C1 segment of cervical spinal cord (tissue), 14 donors: ENCODE measurements at places on chromosomes 4 and X.

GRCh38 chr4:87030755-87031441, 96.1 kb downstream of the AFF1 start:
- no peak for DNase-seq

GRCh38 chr4:73068491-73069337, 802 bp downstream of the COX18 start:
- peak; percentile 3 for DNase-seq

- DNase-seq, result no peak
These were observed 494.4 kb downstream of the KCNIP4 start for GRCh38 chr4:21454201-21454600.

GRCh38 chrX:72069350-72070160, 62.2 kb downstream of the RTL5 start:
- DNase-seq, result no peak

DNA sequence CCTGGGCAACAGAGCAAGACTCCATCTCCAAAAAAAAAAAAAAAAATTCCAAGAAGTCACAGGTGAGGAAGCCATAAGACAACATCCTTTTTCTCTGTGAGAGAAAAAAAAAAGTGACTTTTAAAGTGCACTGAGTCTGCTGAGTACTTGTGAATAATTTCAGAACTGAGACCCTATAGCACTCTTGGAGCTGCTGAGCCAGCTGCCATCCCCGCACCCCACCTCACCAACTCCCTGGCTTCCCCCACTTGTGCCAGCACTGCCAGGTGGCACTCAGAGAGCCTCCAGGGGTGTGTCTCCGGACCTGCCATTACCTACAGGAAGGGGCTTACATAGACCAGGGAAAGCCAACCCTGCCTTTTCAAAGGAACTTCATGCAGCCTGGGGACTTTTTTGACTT, 39.2 kb upstream of the HS3ST1 start:
- no peak for DNase-seq

GRCh38 chr4:111210595-111210994, 587.7 kb upstream of the PITX2 start:
- DNase-seq, result no peak

DNA sequence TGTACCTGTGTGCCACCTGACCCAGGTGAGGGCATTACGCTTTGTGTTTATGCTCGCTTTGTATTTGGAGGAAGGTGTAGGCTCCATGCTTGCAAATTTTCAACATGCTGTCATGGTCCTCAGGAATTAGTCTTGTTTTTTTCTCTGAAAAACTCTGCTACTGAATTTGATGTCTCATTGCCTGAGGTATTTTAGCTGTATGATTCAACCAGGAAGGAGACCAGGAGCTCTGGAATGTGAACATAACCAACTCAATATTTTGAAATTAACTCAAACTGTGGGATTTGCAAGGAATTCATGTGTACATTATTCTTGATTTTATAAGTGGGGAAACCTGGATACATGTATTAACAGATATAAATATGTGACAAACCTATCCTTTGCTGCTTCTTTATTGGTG, 134.1 kb downstream of the SLC4A4 start:
- no peak for DNase-seq

- DNase-seq, result no peak
These were observed 190.2 kb upstream of the POF1B start for GRCh38 chrX:85569686-85570085.

DNA sequence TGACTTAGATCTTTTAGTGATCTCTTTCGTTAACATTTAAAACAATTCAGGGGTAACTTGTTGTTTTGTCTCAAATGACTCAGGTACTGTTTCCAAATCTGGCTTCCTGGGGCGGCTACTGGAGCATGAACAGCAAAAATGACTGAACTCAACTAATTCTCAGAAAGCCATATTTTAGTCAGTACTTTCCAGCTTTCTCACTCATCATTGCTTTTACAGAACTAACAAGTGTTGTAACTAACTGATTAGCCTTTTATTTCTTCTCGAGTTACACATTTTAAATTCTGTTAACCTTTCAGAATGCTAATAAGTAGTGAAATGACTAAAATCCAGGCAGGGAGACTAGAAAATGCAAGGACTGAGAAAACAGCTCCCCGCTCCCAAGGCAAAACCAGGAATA, 55.3 kb downstream of the JADE3 start:
- no peak for DNase-seq

GRCh38 chr4:24693636-24694035, 101.7 kb upstream of the SOD3 start:
- no peak for DNase-seq

DNA sequence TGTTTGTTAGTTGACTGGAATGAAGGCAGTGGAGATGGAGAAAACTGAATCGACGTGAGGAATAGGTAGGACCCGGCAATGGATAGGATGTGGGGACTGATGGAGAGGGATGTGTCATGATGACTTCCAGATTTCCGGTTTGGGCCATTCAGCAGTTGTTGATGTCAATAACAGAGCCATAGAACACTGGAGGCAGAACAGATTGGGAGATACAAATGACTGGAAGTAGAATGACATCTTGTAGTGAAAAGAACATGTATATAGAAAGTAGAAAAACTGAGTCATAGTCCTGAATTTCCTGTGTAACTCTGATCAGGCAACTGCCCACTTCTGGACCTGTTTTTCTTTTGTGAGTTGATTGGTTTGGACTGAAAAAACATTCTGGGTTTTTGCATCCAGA, 24.5 kb downstream of the CETN2 start:
- DNase-seq, result no peak

DNA sequence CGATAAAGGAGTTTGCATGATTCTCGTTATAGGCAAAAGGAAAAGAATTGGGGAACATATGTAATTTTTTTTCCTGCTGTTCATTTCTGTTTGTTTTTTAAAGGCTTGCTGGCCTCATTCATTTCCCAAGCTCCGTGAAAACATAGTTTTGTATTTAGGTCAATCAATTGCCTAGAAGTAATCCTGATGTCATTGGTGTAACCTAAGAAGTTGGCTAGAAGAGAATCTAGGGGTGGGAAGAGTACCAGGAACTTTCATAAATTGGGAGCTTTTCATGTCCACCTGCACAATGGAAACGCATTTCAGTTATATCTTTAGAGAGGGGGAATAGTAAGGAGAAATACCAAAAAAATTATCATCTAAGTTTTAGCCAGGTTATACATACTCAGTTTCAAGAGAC, 3.8 kb downstream of the RAPGEF2 start:
- DNase-seq, result no peak

GRCh38 chrX:34565981-34566380, 91.1 kb downstream of the TMEM47 start:
- no peak for DNase-seq

GRCh38 chr4:30725562-30725961, 5.4 kb downstream of the PCDH7 start:
- no peak for DNase-seq

DNA sequence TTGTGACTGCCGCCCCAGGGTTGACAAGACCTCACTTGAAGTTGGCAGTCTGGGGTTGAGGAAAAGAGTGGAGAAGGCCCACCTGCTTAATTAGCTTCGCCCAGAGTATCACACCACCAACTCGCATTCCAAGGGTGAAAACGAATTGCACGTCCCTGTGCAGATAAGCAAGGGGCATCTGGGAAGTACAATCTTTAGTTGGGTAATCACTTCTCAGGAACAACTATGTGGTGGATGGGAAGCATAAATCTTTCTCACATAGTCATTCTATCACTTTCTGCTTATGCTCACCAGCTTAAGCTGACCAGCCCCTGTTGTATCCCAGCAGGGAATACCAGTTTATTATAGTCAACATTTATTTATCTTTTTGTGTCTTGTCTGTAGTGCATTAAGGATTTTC, 14.3 kb downstream of the SPCS3 start:
- DNase-seq, result no peak

DNA sequence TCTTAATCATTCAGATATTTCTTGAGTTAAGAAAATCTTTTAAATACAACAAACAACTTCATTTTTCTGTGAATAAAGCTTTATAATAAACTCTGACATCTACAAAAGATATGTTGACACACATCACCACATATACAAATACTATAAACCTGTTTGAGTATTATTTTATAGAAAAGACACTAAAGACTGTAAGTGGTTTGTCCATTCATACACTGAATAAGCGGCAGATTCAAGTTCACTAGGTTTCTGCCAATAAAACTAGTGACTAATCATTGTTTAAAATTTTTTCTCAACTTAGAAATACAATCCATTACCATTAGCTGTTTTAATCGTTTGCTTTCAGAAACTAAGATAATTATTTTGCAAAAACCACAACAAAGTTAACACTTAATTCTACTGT, 1900.0 kb downstream of the C4orf33 start:
- no peak for DNase-seq

GRCh38 chrX:111608724-111609123, 72.2 kb upstream of the ALG13 start:
- DNase-seq, result no peak

DNA sequence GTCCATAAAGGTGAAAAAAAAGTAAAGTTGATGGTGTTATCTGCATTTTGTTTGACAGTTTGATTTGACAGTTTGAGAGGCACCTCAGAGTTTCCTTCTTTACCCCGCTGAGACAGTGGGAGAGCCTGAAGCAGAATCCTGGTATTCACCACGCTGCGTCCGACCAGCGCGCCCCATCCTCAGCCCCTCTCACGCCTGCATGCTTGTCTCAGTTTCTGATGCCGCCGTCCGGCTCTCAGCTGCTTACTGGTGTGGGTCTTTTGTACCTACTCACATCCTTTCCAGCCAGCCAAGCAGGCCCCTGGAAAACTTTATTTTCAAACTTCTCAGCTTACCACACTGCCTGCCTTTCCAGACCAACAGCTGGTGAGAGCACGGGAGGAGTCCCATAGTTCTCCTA, 175.2 kb downstream of the DCLK2 start:
- DNase-seq, result no peak

DNA sequence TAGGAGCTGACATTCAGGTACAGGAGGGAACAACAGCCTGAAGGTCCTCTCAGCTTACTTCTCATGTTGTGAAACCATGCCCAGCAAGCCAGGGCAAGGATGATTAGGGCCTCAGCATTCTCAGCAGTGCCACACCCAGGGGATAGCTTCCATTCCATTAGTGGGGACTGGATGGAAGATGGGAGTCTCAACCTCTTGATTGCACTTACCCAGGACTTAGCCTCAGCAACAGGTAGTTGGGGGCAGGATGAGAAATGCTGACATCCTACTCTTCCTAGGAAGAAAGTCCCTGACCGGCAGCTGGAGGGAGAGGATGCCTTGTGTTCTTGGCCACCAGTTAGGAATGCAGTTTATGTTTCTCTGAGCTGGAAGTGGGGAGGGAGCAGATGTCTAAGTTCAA, 8.8 kb upstream of the BEX3 start:
- no peak for DNase-seq

DNA sequence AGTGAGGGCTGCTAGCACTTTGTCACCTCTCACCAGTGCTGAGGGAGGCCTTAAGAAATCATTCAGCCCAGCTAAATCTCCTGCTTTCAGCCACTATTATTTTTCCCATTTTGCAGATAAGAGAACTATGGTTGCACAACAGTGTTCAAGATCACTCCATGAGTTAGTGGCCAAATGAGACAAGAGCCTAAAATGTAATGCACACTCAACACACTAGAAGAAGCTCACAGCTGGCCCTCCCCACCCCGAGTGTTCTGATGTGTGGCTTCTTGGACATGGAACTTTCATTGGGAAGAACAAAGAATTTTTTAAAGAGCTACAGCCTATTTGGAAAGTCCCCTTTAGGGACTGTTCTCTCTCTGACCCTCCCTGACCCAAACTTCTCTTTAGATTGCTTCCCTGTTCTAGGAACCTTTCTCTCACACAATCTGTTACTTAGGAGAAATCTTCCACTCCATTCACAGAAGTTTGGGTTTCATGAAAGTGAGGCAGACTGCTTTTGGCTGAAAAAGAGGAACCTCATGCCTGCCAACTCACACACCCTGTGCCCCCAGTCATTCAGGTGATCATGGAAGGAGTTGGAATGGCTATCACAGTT, 44.0 kb upstream of the CT47C1 start:
- DNase-seq, result no peak

DNA sequence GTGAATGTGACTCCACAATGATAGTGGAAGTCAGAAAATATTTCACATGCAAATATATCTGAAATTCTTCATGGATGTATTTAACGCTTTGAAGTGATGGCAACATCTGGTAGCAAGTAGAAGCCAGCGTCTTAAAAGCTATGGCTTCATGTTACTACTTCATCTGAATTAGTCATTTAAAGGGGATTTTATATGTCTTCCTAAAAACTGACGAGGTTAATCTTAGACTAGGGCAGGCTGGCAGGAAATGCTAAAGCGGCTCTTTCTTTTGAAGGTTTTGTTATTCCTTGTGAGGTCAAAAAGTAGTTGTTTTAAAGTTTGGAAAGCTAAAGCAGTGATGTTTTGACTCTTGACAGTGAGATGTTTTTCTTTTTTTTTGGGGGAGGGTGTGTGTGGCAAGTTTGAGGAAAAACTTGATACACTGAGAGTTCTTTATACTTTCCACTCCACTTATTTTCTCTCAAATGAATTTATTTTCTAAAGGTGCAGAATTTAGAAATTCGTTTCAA, 22.6 kb downstream of the PLS3 start:
- no peak for DNase-seq

GRCh38 chr4:137312257-137312656, 220.0 kb downstream of the PCDH18 start:
- no peak for DNase-seq

GRCh38 chr4:102780476-102781144, 19.8 kb upstream of the MANBA start:
- DNase-seq, result no peak

- no peak for DNase-seq
These were observed 40.7 kb upstream of the ANK2 start for GRCh38 chr4:113008716-113009115.

GRCh38 chr4:8891646-8892555, 20.3 kb upstream of the HMX1 start:
- DNase-seq, result no peak

- no peak for DNase-seq
These were observed 74.4 kb downstream of the NFKB1 start for GRCh38 chr4:102575369-102576129.

- no peak for DNase-seq
These were observed 21.4 kb downstream of the NKX1-1 start for GRCh38 chr4:1384675-1385372.
